Stimulated activated CD8-positive, alpha-beta memory T cell treated with anti-CD3 and anti-CD28 coated beads, Interleukin-2, amount 100 ng/mL, for 48 hours (primary cell): ENCODE measurements at places on chromosomes 5 and 9.

DNA sequence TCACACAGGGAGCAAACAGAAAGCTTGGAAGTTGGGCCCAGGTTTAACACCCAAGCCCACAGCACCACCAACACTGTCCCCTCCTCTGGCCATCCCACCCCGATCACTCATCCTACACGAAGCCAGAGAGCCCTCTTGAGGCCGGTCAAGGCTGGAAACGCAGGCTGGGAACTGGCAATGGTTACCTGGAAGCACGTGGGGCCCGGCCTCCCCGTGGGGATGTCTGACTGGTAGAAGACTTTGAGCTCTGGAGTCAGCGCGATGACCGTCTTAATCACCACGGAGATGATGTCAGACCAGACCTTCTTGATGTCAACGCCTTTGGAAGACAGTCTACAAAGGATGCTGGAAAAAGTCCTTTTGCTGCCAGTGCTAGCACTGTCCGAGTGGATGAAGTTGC lies 104.1 kb downstream of the TTLL11 start:
- DNase-seq, result no peak

DNA sequence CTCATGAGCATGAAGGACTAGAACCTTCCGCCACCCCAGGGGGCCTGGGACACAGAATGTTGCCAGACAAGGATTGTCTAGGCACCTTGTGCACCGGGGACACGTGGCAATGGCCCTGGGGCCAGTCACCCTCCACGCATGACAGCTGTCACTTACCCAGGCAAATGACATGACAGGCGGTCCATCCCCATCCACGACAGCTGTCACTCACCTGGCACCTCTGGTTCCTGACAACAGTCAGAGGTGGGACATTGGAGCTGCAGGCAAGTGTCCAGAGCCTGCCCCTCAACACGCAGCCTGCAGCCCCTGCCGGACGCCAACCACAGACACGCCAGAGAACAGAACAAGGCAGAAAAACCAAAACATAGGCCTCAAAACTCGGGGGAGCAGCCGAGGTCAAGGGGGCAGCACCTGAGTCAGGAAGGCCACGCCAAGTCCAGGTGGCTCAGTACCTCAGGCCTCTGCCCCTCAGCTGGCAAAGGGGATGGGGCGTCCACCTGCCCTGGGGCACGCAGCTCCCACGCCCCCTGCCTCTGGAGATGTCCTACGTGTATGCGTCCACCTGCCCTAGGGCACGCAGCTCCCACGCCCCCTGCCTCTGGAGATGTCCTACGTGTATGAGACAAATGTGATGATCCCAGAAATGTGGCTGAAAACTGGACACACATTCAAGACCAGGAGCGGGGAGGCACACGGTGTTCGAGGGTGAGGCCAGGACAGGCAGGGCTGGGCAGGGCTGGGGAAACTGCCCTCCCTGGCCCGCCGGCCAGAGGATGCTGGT lies 14.5 kb downstream of the VAV2 start:
- DNase-seq, result no peak

- DNase-seq, result no peak
Observed at GRCh38 chr5:56673171-56673570, 142.2 kb upstream of the MAP3K1 start.

DNA sequence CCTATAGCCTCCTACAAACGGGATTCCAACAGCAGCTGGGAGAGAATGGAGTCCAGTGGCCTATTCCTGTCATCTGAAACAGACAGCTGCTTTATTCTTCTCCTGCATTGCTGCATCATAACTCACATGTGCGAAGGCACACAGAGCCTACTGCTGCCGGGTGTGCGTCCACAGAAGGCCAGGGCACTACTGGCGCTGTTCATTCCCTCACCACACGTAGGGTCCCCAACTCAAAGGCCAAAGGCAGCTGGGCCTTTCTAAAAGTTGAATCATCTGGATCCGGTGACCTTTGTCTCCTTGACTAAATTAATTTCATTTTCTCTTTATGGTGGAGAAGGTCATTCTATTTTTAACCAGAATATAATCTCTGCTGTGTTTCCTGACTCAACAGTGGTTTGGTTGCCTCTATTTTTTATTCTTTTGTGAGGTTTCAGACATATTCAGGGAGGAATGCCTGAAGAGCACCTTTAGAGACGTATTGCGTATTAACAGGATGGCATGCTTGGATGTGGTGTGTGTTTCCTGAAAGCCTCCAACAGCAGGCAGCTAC lies 10.8 kb upstream of the SPATA24 start:
- DNase-seq, result no peak
